ENCODE measurements at places on chromosomes 7 and 10.

GRCh38 chr10:118076705-118077104 lies 30.0 kb upstream of the RAB11FIP2 start:
- no peak for DNase-seq

- no peak for DNase-seq
Measured at GRCh38 chr10:42997849-42998165, 79.1 kb upstream of the RET start.

DNA sequence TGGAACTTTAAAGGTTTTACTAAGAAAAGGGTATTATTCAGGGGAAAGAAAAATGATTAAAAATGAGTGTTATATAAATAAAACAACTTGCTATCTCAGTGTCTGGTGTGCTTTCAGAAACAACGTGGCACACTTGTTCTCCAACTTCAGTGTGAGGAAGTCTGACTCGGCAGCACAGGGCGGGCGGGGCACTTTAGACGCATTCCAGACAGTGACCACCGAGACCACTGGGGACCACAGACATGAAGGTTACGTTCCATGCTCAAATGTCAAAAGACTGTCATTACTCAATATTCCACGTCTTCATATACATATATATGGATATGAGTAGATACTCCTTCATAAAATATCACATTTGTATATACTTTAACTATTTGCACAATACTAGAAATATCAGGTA lies 87.0 kb downstream of the LARP4B start:
- no peak for DNase-seq

DNA sequence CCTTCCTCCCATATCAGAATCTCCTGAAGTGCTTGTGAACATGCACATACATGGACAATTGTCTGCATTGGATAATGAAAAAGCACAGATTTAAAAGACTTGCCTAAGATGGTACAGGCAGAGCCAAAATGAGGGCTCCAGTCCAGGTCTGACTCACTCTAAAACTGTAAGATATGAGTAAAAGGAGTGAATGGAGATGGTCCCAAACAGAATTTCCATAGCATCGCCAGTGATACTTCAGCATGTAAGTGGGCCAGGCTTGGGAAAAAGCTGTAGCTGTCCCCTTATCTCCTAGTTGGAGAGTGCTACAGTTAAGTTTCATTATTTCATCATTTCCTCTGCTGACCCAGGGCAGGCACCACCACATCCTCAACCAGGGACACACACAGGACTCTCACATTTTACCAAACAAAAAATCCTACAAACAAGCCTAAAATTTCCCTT lies 26.4 kb upstream of the IL6 start:
- no peak for DNase-seq

GRCh38 chr7:121192834-121193233 lies 136.0 kb upstream of the WNT16 start:
- DNase-seq = no peak

- DNase-seq = no peak
Measured at GRCh38 chr10:3419719-3420495, 247.3 kb upstream of the PITRM1 start.

DNA sequence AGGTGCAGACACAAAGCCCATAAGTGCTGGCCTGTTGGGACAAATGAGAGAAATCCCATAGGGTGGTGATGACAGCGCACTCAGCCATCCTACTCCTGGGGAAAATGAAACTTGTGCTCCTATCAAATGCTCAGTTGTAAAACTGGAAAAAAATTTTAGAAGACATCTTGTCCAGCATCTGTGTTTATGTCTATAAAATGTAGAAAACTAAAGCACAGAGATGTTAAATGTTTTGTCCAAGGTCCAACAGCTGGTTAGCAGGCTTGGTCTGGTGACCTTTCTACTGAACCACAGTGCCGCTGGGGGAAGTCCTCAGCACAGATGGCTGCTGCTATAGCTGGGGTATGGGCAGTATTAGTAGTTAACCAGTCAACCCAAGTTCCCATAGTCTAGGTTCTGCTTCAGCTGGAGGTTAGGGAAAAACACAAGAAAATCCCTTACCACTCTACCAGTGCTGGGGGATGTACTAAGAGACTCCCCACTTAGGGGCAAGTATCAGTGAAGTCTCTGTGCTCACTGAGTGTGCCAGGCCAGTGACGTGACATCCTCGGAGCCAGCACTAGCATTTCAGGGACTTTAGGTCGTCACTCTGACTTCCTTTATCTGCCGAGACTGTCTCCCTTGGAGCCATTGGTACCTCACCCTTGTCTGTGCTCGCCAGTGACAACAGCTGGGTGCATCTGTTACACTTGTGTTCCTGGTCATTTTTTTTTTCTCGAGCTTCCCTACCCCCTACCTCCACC lies 1.9 kb downstream of the TSPAN33 start:
- DNase-seq = no peak

GRCh38 chr7:98321301-98321700 lies 39.8 kb downstream of the BRI3 start:
- no peak for DNase-seq

GRCh38 chr7:155219947-155220769 lies 77.5 kb upstream of the INSIG1 start:
- DNase-seq = no peak

GRCh38 chr10:71512312-71512711 lies 115.6 kb downstream of the CDH23 start:
- DNase-seq = no peak

DNA sequence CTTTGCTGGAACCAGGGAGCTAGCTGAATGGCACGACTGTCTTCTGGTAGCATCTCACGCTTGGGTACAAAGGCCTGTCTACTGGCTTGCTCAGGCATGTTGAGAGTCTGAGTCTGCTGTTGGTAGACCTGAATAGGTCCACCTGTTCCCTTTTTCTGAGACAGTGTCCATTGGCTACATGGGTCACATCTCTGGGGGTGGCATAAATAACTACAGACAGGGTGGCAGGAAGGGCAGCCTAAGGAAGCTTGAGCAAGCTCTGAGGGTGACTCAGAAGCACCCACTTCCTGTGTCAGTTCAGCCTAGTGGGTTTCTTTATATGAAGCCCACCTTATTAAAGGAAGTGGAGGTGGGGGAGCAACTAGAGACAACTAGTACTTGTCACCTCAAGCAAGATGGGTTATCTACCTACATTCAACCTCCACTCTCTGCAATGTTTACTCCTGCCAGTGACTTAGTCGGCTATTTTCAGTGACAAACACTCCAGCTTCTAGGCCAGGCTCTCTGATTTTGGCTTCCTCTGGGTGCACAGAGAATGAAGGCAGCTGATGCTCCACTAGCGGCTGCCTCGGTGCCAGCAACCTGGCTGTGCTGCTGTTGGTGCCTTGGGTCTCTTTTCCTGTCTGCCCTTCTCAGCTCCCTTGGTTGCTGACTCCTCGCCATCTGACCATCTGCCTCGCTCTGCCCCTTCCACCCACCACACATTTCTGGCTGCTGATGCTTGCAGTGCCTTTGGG lies 5.7 kb upstream of the ZYX start:
- DNase-seq = no peak

DNA sequence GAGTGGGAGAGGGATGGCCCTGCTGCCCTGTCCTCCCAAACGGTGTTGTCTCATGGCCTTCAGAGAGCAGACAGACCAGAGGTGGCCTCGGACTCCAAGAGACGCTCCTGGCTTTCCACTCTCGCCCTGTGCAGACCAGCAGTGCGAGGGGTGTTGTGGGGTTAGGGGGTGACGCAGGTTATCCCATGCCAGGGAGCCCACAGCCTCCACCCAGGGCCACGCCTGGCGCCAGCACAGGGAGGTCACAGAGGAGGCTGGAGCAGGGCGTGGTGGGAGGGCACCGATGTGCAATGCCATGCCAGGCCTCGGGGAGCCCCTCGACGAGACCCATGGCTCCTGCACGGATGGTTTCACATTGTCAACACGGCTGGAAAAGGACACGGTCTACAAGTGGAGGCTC lies 52.1 kb downstream of the INPP5A start:
- DNase-seq = no peak

- no peak for DNase-seq
Measured at GRCh38 chr10:31760674-31761081, 168.0 kb downstream of the ARHGAP12 start.

DNA sequence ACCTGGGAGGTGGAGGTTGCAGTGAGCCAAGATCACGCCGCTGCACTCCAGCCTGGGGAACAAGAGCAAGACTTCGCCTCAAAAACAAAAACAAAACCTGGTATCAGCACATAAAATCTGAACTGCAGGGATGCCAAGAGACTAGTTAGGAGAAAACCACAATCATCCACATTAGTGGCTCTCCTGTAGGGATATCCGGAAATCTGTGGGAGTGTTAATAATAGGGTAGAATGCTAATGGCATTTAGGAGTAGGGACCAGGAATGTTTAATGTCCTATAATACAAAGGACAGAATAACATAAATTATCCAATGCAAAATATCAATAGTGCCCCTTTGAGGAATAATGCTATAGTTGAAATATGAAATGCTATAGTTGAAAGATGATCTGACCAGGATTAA lies 24.3 kb downstream of the KIF5B start:
- DNase-seq = no peak

GRCh38 chr7:55046582-55047342 lies 27.9 kb downstream of the EGFR start:
- no peak for DNase-seq

- no peak for DNase-seq
Measured at GRCh38 chr7:156173346-156173745, 361.1 kb upstream of the SHH start.

GRCh38 chr10:10247585-10247984 lies 770.1 kb upstream of the CELF2 start:
- DNase-seq = no peak

- peak; percentile 55 for DNase-seq
Measured at GRCh38 chr10:52318822-52319464, 4.9 kb downstream of the DKK1 start.

- peak; percentile 68 for DNase-seq
Measured at GRCh38 chr7:105198223-105198622, 184.2 kb downstream of the KMT2E start.

- DNase-seq = no peak
Measured at GRCh38 chr7:25615003-25615402, 386.7 kb upstream of the NPVF start.

DNA sequence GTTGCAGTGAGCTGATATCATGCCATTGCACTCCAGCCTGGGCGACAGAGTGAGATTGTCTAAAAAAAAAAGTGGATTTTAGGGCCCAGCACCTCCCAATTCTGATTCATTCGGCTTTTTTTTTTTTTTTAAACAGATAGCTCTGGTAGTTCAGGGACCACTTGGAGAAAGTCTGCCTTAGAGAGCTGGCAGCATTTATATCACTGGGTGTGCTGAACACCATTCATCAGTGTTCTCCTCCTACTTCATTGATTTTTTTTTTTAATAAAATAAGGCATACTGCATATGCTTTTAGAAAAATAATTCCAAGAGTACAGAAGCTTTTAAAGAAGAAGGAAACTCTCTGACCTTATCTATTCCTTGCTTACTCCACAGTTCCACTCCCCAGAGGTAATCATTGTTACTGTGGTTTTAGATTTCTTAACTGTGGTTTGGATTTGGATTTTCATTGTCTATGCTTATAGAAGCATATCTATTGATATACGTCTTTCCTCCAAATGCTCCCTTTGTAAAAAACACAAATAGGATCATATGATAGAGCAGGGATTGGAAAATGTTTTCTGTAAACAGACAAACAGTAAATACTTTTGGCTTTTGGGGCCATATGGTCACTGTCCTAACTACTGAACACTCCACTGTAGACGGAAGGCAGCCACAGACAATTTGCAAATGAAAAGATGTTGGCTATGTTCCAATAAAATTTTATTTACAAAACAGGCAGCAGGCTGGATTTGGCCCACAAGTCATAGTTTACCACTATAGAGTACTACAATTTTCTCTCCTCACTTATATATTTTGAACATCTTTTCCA lies 21.1 kb upstream of the SAR1A start:
- no peak for DNase-seq

Data from AG08396 (cell line).